ENCODE measurements at places on chromosomes 5 and 9.

GRCh38 chr5:114390431-114390830 lies 28.6 kb downstream of the KCNN2 start:
- DNase-seq = no peak

GRCh38 chr5:110727025-110727314 lies 499 bp upstream of the TMEM232 start:
- DNase-seq = no peak

- no peak for DNase-seq
These were observed 74.1 kb downstream of the PSAT1 start for GRCh38 chr9:78370991-78371390.

DNA sequence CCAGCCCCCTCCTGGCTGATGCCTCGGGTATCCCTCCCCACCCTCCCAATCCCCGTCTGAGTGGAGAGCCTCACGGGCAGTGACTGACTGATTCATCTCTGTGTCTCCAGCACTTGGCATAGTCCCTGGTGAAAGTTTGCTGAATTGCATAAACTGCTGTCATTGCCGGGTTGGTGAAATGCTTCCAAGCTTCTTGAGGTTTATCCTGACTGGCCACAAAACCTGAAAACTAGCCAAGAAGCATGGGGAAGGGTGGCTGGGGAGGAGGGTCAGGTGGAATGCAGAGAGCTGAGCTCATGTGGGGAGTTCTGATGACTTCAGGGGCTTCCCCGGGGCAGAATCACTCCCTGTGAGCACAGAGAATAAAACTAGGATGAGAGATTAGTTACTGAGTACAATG lies 56.9 kb upstream of the GGTA1 start:
- DNase-seq = no peak

DNA sequence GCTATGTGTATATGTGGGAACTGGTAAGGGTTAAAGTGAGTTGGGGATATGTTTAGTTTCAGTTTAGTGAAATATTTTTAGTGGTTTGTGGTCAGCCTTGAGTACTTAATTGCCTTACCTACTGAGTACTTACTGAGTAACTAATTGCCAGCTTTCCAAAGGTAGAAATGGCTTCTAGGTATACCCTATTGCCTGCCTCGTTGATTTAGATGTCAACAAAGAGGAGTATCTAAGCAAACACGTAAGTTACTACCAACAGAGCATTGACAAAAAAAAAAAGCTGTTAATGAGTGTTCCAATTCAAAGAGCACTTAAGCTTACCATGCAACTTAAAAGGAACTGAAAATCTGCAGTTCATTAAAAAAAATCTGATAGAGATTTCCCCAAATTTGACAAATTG lies 8.8 kb downstream of the ATP10B start:
- DNase-seq = no peak

DNA sequence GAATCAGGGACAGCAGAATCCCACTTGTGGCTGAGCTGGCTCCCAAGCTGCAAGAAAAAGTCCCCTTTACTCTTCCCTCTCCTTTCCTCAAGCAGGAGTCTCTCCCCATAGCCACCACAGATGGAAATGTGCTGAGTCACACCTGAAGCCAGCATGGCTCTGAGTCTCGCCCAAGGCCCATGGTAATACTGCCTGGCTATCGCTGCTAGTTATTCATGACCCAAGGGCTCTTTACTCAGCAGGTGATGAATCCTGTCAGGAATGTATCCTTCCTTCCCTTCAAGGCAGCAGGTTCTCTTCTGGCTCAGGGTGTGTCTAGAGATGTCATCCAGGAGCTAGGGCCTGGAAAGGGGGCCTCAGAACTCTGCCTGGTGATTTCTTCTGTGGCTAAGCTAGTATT lies 403.3 kb upstream of the PTPRD start:
- no peak for DNase-seq

DNA sequence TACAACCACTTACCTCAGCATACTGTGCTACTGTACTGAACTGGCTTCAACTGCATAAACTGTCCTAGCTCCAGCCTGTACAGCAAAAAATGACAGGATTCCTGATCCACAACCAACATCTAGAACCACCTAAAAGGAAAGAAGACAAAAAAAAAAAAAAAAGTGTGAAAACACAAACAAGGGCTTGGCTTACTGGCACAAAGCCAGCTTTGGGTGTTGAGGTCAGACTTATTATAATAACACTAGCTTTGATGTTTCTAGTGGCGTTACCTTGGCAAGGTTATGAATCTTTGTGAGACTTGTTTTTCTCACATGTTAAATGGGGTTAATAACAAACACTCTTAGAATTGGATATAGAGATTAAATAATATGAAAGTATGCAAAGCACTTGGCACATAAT lies 148.5 kb upstream of the PUM3 start:
- DNase-seq = no peak

DNA sequence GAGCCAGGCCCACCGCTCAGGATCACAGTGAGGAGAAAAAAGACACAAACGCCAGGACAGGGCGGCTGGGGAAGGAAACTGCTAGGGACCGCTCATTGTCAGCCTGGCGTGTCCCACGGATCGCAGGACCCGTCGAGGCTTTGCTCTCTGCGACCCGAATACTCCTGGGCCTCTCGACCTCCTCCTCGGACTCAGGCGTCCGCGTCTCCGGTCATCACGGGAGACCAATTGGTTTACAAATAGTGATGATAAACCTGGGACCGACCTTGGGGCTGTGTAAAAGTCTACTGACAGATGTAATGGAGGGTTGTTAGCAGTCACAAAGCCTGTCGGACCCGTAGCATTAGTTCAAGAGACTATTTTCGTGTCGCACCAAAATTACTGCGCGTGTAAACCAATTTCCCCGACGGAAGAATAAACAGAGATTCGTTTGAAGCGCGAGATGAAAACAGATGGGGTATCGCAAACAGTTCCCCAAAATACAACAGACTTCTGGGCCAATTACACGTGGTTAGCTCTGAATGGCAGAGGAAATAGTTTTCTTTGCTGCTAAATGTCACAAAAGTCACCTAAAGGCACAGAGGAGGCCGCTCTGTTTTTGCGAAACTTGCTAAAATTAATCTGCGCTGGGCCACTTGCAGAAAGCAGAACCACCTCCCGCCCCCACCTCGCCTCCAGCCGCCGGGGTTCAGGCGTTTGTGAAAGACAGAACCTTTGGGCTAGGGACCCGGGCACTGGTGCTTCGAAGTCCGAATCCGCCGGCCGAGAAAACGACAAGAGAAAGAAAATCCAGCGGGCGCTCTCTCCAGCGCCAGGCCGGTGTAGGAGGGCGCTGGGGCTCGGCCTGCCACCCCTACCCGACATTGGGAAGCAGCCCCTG lies 67.6 kb downstream of the FOXD1 start:
- DNase-seq = no peak

GRCh38 chr5:9170026-9170425 lies 375.8 kb downstream of the SEMA5A start:
- DNase-seq = no peak

DNA sequence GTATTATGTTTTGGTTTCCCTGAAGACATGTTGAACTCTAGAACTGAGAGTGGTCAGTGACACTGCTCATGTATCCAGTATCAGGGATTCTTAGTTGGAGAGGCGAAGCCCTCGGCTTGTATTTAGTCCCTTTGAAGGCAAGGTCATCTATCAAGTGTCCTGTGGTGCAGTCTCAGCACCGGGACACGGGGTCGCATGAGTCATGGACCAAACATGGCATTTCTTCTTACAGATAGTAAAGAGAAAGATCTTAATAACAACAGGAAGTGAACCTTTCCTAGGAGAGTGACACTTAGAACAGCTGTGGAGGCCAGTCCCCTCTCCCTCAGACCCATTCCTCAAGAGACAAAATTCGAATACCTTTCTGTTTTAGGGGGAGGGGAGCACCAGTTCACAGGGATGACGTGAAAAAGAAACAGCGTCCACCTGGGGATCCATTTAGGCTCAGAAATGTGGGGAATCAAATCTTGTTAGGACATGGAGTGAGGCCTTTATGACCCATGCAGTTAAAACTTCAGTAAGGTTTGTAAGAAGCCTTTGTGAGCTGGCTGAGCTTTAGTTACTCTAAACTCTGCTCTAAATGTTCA lies 86.5 kb downstream of the ADGRV1 start:
- no peak for DNase-seq

- no peak for DNase-seq
These were observed 10.3 kb downstream of the WHRN start for GRCh38 chr9:114494776-114495569.

DNA sequence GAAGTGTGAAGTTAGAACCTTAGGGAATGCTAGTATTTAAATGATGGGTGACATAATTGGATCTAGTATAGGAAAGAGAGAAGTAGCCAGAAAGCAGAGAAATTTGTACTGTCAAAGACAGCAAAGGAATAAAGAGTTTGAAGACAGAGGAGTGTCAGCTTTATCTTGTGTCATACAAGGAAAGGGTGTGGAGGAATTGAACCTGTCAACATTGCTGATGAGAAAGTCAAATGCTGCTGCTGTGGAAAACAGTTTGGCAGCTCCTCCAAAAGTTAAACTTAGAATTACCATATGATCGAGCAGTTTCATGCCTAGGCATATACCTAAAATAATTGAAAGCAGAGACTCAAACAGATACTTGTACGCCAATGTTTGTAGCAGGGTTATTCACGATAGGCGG lies 63.7 kb downstream of the DENND4C start:
- no peak for DNase-seq

GRCh38 chr5:143418140-143418866 lies 14.8 kb upstream of the NR3C1 start:
- no peak for DNase-seq

DNA sequence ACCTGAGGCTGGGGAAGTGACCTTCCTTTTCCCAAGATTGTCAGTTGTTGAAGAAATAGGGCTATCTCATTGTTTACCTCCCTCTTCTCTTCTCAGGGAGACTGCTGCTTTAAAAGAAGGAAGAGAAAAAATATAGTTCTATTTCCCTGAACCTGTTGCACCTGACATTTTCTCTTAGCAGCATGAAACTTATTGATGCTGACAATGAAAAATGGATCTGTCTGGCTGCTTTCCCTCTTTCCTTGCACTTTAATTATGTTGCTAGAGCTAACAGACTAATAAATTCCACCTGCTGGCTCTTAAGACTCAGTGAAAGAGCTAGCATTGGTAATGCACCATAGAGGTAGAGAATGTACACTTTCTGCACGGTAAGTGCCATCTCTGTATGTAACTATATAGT lies 6.2 kb upstream of the CKMT2 start:
- DNase-seq = no peak

DNA sequence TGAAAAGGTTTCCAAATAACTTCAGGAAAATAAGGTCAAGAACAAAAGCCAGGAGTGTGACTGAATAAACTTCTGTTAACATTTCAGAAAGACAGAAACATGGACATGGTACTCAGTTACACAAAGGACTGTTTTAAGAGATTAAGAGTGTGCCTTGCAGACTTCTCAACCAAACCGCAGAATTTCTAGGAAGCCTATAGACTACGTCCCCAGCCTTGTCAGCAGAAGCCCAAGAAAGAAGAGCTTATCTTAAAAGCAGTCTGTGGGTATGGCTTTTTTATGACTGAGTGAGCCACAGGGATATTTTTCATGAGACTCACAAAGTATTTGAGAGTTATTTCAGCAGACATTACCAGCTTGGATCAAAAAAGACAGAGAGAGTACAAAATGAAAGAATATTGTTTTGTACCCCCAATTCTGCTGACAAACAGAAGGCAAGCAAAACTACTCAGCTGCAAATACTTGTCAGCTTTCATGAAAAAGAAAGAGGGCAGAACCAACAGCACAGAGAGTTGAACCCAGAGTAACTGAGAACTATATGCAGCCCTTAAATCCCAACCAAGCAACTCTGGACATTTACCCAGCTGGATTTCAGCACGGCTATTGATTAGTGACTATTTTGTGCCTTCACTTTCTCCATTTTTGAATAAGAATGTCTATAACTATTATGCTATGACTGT lies 711.0 kb upstream of the CTNND2 start:
- no peak for DNase-seq

- DNase-seq = no peak
These were observed 500.3 kb upstream of the RORB start for GRCh38 chr9:73996844-73997243.

- DNase-seq = no peak
These were observed 73.7 kb downstream of the SHB start for GRCh38 chr9:37995348-37995737.

DNA sequence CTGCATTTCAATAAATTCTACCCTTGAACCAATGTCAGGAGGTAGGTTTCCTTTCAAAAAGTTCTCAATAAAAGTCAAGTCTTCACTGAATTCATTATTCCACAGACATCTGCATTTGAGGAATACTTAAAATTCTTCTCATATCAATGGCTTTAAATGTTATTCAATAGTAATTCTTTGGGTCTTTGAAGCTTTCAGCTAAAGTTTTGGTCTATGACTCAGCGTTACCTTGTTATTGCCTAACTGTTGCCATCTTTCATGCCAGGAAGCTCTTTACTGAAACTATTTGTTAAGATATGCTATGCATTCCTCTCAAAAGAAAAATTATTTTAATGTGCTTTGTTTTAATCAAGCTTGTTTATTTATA lies 170.5 kb downstream of the NNT start:
- DNase-seq = no peak

DNA sequence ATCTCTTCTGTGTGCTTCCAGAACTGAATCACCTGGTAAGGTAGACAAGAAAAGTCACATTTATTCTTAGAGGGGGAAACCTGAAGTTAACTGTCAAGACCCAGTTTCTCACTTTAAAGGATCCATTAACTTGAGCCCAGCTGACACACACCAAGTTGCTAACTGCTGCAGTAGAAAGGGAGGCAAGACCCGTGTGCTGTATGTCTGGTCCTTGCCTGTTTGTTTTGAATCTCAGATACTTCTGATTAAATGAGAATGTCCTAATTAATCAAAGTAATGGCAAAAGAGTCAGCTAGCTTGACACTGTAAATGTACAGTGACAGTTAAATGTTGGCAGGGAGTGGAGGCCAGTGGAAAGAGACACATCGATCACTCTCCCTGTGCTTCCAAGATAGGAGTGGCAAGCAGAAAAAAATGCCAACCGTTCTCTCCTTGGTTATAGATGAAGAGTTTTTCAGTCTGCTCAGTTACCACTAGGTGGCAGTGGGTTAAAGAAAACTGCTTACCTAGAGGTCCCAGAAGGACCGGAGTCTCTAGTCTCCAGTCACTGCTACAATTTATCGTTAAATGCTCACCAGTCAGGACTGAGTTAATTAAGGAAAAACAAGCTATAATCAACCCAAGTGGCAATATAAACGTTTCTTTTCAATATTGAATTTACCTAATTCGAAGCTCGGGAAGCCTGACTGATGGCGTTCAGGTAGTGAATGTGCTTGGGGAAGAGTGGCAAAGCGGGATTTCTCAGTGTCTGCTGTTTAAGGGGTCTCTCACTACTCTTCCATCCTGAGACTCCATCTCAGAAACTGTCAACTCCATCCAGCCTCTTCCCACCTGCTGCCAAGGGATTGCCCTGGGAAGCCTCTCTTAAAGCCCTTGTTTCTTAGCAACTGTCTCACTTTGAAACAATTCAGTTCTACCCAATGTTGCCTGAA lies 18.4 kb downstream of the LSM11 start:
- DNase-seq = no peak

DNA sequence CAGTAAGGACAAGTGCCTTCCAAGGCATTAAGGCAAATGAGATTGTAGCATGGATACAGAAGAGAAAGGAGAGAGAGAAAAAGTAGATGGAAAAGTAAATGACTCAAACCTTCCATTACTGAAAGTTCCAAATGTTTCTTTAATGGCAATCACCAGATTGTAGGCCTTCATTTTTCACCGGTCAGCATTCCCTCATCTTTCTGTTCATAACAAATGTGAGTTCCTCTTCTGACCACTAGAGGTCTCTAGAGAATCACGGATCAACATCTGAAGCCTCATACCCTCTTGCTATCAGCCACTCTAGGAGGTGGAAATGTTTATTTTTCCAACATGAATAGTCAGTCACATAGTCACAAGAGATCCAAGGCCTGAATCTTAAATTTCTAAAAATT lies 73.6 kb upstream of the RPS23 start:
- no peak for DNase-seq

- DNase-seq = no peak
These were observed 480.3 kb downstream of the RAB3C start for GRCh38 chr5:59062986-59063683.
